Activated T-helper 1 cell treated with anti-CD3 and anti-CD28 coated beads, Interleukin-2, amount 50 U/mL, for 16 hours (primary cell): ENCODE measurements at places on chromosomes 5 and 9.

DNA sequence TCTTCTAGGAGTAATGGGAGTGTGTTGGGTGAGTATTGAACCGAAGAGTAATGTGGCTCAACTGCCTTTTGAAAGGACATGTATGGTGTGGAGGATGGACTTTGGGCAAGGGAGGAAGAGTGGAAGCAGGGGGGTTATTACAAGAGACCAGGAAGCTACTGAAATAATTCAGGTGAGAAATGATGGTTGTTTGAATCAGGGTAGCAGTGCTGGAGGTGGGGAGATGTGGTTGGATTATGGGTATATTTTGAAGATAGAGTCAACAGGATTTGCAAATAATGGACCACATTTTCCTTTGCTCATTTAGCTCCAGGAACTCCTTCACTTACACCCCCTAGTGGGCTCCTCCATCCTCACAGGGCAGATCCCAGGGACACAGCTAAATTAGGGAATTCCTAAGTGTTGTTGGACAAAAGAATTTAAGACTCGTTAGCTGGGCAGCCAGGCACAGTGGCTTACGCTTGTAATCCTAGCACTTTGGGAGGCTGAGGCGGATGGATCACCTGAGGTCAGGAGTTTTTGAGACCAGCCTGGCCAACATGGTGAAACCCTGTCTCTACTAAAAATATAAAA lies 1.2 kb upstream of the SLC4A9 start:
- no peak for DNase-seq

DNA sequence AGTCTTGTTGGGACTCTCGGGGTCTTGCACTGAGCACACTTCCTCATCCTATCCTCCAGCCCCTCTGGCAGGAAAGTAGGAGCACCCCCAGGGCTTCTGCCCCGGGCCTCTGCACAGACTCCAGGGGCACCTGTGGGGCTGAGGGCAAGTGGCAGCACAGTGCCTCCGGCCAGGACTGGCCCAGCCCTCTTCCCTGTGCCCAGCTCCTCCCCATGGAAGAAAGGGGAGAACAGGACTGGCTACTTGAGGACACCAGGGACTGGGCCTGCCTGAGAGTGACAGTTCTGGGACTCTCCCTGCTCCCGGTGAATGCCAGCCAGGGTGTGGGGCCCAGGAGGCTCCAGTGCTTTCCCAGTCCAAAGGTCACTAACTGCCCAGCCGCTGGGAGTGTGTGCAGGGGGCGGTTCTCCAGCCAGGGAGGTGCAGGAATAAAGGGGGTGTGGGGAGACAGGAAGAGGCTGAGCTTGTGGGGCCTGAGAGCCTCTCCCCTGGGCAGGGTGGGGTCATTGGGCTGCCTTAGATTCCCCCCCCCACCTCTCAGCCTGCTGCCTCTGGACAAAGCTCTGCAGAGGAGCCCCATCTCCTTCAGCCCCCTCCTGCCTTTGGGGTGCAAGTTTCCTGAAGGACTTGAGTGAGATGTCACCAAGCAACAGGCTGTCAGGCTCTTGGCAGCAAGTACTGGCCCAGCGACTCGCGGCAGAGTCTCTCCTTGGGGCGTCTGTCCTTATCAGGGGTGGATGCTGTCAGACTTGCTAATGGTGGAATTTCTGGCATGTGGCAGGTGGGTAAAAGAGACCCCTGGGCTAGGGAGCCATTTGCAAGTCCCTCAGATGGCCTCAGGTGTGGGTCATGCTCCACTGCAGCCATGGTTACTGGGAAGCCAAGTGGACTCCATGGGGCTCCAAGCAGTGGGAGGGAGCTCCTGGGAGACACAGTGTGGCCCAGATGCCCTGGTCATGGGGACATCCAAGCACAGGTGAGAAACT lies 19.1 kb upstream of the JADE2 start:
- no peak for DNase-seq

GRCh38 chr9:28542928-28543327 lies 969.6 kb upstream of the C9orf72 start:
- no peak for DNase-seq

DNA sequence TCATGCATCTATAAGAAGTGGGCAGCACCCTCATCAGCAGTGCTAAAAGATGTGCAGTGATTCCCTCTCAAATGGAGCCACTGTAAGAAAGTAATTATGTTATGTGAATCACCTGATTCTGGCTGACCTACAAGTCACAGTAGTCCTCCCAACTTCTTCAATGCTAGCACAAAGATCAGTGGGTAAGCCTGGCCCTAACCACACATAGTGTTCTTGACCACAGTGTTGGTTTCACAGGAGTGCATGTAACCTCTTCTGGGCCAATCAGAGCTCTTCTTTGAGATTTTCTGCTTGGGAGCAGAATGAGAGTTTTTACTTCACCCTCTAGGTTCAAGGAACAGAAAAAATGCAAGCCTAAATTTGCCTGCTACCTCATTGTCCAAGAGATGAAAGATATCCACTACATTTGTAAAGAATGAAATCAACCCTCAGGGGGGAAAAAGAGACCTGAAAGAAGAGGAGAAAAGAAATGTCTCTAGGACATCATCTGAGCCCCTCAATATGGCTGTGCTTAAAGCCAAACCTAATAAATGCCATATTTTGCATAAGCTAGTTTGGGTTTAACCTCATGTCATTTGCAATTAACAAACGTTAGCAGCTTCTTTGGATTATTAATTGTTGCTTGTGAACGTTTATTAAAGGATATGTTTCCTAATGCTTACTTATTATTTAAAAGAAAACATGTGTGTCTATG lies 65.3 kb upstream of the ADRB2 start:
- DNase-seq: no peak

DNA sequence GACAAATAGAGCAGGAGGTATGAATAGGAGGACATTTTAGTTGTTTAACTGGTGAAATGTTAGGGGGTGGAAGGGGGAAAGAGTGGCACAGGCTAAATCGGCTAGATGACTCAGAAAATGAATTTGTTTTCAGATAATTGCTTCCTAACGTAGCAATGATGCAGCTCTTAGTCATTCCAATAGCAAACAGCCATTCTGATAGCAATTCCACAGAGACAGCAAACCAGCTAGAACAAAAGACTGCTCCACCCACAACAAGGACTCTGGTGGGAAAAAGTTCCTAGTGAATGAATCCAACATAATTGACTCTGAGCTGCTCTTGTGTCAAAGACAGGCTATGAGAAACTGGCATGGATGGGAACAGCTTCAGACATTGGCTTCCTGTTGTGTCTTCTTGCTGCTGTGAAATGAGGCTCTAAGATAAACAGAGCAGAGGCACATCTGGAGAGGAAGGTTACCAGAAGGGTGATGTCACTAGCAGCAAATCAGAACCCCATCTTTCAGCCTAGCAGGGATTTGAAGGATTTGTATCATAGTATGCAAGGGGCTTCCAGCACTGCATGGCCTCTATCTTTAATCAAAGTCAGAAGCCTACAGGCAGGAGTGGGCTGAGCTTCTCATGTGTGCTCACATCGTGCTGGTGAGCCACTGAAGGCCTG lies 28.1 kb upstream of the F2RL1 start:
- no peak for DNase-seq

GRCh38 chr5:95995962-95996489 lies 34.4 kb upstream of the ELL2 start:
- DNase-seq: no peak

GRCh38 chr9:127129073-127129717 lies 6.8 kb upstream of the ANGPTL2 start:
- DNase-seq: no peak

GRCh38 chr9:112032743-112033142 lies 136.1 kb downstream of the UGCG start:
- DNase-seq: no peak

- DNase-seq: no peak
Measured at GRCh38 chr5:94395468-94395867, 222.9 kb downstream of the KIAA0825 start.

GRCh38 chr5:10985091-10985720 lies 224.2 kb upstream of the DAP start:
- DNase-seq: no peak

DNA sequence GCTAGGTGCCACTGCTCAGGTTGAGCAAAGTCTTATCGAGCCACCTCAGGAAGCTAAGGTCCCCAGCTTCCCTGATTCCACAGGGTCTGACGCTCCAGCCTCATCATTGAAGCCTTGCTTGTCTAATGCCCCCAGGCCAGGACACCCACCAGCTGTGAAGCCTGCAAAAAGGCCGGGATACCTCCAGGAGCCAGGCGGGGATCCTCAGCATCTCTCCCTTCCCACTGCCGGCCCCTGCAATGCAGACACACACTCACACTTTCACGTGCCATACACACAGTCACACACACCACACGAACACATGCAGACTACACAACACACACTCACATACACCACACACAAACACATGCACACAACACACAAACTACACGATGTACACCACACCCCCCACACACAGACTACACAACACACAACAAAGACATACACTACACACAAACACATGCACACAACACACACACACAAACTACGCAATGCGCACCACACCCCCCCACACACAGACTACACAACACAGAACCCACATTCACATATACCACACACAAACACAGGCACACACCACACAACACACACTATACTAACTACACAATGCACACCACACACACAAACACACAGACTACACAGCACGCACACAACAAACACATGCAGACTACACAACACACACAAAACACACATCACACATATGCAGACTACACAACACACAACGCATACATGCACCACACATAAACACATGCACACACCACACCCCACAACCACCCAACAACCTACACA lies 17.8 kb upstream of the S1PR3 start:
- DNase-seq: no peak

GRCh38 chr5:83313436-83313835 lies 158.1 kb upstream of the VCAN start:
- DNase-seq: no peak

GRCh38 chr9:101457003-101457402 lies 21.4 kb upstream of the ALDOB start:
- DNase-seq: no peak

DNA sequence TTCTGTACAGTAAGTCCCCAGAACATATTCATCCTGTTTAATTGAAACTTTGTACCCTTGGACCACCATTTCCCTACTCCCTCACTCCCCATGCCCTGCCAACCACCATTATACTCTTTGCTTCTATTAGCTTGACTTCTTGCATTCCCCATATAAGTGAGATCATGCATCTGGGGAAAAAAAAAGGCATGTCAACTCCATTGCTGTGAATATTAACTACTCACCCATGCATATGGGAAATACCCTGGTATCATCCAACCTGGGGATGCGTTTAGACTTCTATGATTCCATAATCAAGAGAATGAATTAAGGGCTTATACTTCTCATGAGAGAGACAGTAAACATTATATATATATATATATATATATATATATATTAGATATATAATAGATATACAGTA lies 659.4 kb upstream of the C9orf72 start:
- DNase-seq: no peak

DNA sequence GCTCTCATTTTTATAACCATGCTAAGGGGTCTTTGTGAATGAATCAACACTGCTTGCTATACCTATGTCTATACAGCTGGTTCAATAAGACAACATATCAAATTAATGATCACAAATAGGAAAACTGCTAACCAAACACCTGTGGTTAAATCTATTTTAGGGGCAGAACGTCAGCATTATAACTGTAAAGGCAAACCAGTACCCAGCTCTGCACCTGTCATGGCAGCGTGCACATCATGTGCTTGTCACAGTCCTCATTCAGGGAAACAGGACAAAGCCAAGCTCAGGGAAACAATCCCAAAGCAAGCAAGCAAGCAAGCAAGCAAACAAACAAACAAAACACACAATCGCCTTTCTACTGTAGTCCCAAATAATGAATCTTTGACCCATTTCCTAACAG lies 277.7 kb upstream of the DAP start:
- DNase-seq: no peak

- no peak for DNase-seq
Measured at GRCh38 chr5:3659907-3660306, 64.3 kb downstream of the IRX1 start.

DNA sequence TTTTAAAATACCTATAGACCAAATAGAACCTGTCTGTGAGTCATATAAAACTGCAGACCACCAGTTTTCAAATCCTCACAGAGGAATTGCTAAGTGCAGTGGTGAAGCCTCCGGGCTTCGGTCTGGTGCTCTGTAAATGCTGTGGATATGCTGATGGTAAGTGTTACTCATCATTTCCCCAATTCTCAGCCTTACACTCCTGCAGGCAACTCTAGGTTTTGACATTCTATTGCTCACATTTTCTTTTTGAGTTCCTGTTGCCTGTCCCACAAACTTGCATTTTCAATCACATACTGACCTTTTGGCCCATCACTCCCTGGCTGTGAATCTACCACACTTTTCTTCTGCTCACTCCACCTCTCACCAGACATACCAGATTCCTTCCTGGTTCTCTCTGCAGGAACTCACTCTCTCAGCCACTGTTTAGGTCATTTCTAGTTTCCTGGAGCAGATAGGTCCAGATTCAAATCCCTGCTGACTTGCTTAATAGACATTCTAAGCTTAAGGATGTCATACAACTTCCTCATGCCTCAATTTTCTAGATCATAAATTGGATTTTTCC lies 192.9 kb downstream of the RAB3C start:
- DNase-seq: no peak

DNA sequence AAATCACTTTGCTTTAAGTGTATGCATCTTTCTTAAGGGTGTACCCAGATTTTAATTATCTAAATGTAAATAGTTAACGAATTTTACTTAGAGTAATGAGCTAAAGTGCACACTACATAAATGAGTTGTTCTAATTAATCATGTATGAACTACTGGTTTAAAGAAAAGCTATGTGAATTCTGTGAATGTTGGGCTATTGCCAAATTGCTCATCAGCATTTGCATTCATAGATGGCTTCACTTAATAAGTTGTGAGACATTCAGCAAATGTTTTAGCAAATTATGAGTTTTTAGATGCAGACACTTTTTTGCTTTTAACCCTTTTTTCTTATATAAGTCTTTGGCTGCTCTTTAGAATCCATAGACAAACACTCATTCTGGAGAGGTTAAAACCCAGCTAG lies 175.7 kb downstream of the PBX3 start:
- no peak for DNase-seq

DNA sequence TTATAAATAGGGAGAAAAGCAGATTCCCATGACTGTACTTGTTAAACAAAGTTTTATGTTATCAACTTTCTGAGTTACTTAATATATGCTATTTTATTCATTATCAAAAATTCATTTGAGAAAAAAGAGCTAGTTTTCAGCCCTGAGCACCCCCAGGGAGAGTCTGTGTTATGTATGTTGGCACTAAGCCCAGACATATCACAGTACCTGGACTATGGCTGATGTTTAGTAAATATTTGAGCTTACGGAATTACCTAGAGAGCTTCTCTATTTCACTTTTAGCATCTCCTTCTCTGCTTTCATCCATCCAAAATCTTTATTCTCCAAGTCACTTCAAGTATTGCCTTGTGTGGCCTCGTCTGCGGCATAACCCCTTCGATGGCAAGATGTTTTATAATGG lies 225.9 kb upstream of the PCSK5 start:
- no peak for DNase-seq
